ENCODE measurements at places on chromosomes 4 and X. TPM values are rescaled to one million over a fixed set of nuclear protein-coding genes. Genes with fewer than 3 reads are reported as not detected.

Gene ETDC
- total RNA-seq: not detected

Gene ZNF518B
- total RNA-seq: 23.3 TPM

Gene SPANXN4
- not detected for total RNA-seq

Gene AVPR2
- 2.5 TPM for total RNA-seq

DNA sequence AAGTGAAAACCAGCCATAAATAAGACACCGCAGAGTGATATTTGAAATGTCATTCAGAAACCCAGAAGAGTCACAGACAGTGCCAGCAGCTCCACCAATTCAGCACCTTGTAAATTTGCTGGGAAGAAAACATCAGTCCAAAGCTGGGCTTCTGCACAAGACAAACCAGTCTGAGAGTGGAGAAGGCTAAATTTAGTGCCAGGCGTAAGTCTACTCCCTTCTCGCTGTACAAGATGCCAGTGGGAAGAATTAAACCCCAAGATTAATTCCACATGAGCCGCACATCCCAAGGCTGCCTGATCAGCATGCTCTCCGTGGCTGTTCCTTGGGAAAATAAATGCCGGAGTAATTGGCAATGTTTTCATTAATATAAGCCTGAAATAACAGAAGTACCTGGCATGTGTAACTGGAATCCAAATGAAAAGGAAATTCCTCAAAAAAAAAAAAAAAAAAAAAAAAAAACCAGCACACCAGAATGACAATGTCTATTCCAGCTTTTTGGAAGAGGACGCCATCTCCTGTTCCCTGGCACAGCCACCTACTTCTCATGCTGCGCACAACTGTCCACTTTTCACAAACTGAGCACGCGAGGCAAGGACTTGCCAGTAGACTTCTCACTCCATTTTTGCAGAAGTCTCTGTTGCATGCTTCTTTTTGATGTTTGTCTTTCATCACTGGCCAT is 95.5 kb downstream of the NSUN7 start:
- no peak for DNase-seq

GRCh38 chr4:86092684-86093083 is 267.2 kb downstream of the MAPK10 start:
- no peak for DNase-seq

DNA sequence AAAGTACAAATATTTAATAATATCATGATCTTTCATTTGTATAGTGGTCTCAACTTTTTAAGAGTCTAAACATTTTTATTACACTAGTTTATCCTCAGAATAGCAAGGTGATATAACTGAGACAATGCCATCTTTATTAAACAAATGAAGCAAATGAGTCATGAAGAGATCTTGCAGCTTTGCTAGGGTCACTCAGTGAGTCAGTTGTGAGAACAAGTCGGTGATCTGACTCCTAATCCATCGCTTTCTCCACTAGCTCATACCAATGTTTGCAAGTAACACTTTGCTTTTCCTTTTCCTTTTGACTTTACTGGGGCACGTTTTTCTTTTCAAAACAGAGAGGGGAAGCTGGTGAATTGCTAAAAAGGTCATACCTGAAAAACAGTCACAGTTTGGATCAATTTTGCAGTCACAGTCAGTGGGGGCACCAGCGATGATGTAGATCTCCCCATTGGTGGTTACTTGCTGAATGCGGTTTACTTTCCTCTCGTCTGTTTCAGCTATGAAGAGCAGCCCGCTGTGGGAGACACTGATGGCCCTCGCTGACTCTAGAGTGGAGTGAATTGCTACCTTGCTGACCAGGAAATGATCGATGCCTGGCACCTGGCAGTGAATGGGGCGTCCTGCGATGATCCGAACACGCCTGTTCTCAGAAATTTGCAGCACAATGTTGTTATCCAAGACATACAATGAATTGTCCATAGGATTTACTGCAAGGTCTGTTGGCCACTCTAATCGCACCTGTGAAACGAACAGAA is 75.7 kb downstream of the SH2D1A start:
- DNase-seq: no peak

- DNase-seq: no peak
Observed at GRCh38 chr4:113434247-113434587, 327.3 kb downstream of the CAMK2D start.

GRCh38 chrX:110175146-110175545 is 142.7 kb downstream of the AMMECR1 start:
- DNase-seq: no peak

DNA sequence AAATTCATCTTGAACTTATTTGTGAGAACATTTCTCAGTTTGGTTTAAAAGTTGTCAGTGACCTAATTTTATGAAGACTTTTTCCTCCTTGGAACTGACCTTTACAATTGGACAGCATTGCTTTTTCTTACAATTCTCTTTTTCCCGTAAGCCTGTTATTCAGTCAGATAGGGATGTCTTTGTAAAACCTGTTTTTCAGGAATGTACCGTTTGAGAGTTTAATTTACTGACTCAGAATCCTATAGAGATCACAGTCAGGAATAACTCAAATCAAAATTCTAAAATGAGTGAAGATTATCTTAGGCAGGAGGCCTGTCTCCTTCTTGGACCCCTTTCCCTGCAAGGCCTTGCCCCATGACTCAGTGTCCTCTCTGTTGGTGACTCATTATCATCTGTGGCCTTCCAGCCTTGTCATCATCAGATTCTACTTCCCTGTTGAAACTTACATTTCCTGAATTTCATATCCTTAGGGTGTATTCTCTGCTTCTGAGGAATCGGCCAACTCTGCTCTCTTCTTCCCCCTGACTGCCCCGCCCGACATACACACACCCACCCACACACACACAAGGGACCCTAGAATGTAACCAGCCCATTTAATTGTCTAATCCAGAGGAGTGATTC is 99.8 kb downstream of the ARHGAP10 start:
- no peak for DNase-seq

All from prostate gland (tissue), 2 donors.